ENCODE measurements at places on chromosomes 5 and 9.

- DNase-seq: no peak
Observed at GRCh38 chr5:157459715-157460599, at the start of gene NIPAL4. TSS of gene NIPAL4 (plus strand) at chr5:157460213. CDS start at chr5:157460321, 108 bp downstream.

- DNase-seq: peak; percentile 95
Observed at GRCh38 chr5:172772112-172772906, 1.3 kb upstream of the DUSP1 start.

GRCh38 chr5:127567026-127567768 is 49.8 kb downstream of the PRRC1 start:
- DNase-seq: no peak

GRCh38 chr5:3218916-3219650 is 376.5 kb upstream of the IRX1 start:
- no peak for DNase-seq

- no peak for DNase-seq
Observed at GRCh38 chr9:76613974-76614373, 150.3 kb upstream of the PCA3 start.

- DNase-seq: no peak
Observed at GRCh38 chr9:127005770-127006314, 91.3 kb downstream of the RALGPS1 start.
